ENCODE measurements at places on chromosomes 5 and 9.

DNA sequence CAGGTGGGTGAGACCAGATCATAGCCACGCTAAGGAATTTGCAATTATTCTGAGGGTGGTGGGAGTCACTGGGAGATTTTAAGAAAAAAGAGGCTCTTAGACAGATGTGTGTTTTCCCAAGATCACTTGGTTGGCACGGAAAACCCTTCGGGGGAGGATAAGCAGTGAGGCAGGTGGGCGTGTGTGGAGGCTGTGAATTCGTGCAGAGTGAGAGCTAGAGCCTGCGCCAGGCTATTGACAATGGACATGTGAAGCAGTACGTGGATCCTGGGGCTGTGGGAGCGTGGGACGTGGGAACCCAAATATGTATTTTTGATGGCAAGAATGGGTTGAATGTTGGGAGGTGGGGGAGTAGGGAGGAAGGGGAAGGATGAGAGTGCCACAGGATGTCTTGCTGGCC lies 19.4 kb downstream of the MVB12B start:
- DNase-seq: no peak

- no peak for DNase-seq
Observed at GRCh38 chr5:160097991-160098390, 21.3 kb downstream of the PWWP2A start.

GRCh38 chr9:119533504-119533903 lies 164.3 kb upstream of the BRINP1 start:
- DNase-seq: no peak

- no peak for DNase-seq
Observed at GRCh38 chr9:13502484-13502883, 223.0 kb upstream of the MPDZ start.

- no peak for DNase-seq
Observed at GRCh38 chr5:73605223-73606087, 20.5 kb upstream of the ARHGEF28 start.

- DNase-seq: peak; percentile 81
Observed at GRCh38 chr5:179801304-179802206, 5.1 kb downstream of the MGAT4B start.

- DNase-seq: no peak
Observed at GRCh38 chr5:131932235-131932634, 13.2 kb downstream of the MEIKIN start.

- no peak for DNase-seq
Observed at GRCh38 chr5:107542831-107543231, 127.9 kb downstream of the EFNA5 start.

Data from hematopoietic multipotent progenitor cell treated with erythropoietin and hydrocortisone succinate and interleukin-3 and kit ligand, for 8 days (in vitro differentiated cells).